ENCODE measurements at places on chromosomes 16 and 17. TPM values are rescaled to one million over a fixed set of nuclear protein-coding genes. Genes with fewer than 3 reads are reported as not detected.

DNA sequence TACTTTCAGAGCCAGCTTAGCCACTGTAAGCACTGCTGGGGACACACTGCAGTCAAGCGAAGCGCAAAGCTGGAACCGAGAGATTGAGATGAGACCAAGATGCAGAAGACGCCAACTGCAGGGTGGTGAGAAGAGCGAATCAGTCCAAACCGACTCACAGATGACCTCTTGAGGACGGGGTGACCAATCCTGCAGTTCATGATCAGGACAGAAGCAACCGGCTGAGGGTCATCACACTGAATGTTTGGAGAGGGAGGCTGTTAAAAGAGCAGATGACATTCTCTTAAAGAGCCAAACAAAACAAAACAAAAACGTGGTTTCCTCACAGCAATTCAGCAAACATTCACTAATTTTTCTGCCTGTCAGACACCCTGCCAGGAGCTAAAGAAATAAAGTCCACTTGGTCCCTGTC is 8.5 kb downstream of the HASPIN start:
- no peak for DNase-seq

- DNase-seq = peak; percentile 44
These were observed 25.4 kb downstream of the RTN4RL1 start for GRCh38 chr17:1999557-2000251.

DNA sequence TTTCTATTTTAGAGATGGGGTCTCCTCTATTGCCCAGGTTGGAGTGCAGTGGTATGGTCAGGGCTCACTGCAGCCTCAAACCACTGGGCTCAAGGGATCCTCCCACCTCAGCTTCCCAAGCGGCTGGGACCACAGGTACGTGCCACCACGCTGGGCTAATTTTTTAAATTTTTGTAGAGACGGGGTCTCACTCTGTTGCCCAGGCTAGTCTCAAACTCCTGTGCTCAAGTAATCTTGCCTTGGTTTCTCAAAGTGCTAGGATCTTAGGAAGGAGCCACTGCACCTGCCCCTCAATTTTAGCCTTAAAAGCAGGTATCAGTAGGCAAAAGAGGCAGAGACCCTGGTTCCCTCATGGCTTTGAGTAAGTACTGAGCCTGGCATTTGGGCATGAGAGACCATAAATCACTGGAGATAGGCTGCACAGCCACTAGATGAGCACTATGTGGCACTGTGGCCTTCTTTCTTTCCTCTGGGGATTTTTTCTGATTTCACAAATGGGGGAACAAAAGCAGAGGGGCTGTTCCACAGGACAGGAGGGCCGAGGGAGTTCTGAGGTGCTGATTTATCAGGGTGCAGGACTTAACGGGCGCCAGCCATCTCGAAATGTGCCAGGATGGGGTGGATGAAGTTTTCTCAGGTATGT is 82.2 kb downstream of the PLXDC1 start:
- no peak for DNase-seq

- no peak for DNase-seq
These were observed 5.9 kb upstream of the CORO6 start for GRCh38 chr17:29628644-29629043.

Gene CDRT15L2
- not detected for total RNA-seq

- no peak for DNase-seq
These were observed 15.5 kb upstream of the CDH15 start for GRCh38 chr16:89155851-89156739.

DNA sequence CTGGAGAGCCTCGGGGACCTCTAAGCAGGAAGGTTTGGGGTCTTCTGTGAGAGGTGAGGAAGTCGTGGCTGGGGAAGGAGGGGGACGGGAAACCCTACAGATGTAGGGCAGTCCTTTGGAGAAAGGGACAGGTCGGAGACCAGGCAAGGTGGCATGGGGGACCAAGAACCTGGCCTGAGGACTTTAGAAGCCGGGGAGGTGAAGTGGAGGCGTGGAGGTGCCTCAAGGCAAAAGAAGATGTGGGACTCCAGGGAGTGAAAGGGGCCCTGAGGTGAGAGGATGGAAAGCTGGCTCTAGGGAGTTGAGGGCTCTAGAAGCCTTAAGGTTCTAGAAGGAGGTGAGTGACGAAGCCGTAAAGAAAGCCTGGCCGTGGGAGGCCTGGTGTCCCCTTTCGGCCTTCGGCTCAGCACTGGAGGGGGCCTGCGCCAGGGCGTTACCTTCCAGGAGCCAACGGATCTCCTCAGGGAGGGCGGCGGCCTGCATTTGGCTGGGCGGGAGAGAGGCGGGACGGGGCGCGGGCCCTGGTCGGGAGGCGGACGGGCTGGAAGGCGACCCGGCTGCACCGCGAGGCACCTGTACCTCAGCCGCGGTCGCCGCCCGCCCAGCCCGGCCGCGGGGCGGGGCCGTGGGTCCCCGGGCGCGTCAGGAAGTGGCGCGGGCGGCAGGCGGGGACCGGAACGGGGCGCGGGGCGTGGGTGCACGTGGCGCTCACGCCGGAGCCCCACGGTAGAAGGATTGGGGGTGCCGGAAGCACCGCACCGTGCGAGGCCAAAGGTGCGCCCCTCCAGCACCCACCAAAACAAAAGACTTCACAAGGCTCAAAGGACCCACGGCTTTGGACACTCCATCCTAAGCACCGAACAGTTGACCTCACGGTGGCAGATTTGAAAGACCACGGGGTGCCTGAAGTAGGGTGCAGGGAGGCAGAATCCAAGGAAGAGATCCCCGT is at the start of gene SKAP1:
TSS of gene SKAP1 (minus strand) at position 577 of the 949 bp plus-strand sequence.
- no peak for DNase-seq

GRCh38 chr17:29068818-29069217 is 25.9 kb downstream of the PIPOX start:
- no peak for DNase-seq

GRCh38 chr16:11533588-11533987 is 53.1 kb downstream of the LITAF start:
- DNase-seq = no peak

DNA sequence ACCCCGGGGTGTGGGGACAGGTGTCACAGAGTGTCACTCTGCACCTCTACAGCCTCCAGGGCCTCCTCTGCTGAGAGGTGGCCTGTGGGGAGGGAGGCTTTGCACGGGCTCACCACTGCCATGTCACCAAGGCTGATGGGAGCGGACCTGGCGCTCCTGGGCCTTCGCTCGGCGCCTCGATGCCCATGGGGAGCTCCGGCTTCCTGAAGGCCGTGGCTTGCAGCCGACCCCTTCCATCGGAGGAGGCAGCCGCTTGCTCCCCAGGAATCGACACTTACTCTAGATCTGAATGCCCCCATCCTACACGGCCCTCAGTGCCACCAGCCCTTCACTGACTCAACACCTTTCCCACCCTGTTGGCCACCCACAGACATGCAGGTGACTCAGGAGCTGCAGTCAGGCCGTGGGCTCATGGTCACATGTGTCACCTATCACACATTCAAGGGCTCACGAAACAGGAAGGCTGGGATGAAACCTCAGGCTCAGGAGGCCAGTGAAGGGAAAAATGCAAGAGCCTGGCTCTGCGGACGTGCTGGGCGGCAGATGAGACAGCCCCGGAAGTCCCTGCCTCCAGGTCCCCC is 11.9 kb downstream of the LGALS3BP start:
- DNase-seq = no peak

DNA sequence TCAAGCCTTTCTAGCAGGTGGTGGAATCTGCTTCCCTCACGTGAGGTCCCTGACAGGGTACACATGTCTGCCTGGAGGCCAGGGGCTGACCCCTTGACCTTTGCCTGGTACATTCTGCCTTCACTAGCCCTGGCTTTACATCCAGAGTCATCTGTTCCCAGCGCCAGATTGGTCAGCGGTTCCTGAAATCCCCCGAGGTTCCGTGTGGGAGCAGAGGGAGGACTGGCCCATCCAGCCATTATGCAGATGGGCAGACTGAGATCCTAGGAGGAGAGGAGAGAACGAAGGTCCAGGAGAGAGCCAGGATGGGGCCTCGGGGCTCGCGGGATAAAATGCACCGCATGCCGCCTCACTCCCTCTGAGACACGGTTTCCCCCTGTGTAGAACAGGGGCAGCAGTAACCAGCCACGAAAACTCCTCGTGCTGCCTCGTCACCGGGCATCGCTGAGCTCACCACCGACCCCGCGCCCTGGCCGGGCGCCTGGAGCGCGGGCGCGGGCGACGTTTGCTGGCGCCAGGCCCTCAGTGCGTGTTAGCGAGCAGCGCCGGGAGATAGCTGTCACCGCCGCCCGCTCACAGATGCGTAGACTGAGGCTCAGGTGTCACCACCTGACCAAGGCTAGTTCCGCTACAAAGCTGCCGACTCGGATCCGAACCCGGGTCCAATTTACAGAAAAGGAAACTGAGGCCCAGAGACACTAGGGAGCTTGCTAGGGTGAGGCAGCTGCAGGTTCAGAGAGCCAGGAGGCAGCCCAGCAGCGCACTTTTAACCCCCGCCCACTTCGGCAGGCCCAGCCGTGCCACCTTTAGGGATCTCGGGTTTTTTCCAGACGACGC is 811 bp upstream of the MAP2K3 start:
- DNase-seq = peak; percentile 57

DNA sequence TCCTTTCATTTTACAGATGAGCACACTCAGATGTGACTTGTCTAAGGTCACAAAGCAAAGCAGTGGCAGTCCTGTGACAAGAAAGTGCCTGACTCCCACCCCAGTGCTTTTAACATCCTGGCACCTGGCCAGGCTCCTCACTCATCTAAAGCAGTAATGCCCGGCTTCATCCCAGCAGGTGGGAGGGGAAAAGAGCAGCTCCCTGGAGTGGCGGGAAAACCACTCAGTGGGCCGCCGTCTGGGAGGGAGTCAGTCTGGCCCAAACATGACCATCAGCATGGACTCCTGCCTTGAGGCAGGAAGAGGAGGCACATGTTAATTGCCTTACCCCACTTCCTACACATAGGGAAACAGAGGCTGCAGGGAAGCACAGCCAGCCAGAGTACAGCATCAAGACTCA is 2.6 kb downstream of the PCGF2 start:
- DNase-seq = no peak

Gene PRSS22
- total RNA-seq = not detected

GRCh38 chr16:1825864-1826690 is 548 bp downstream of the HAGH start:
- peak; percentile 62 for DNase-seq

- DNase-seq = no peak
These were observed 2.3 kb downstream of the TMC6 start for GRCh38 chr17:78125976-78126894.

DNA sequence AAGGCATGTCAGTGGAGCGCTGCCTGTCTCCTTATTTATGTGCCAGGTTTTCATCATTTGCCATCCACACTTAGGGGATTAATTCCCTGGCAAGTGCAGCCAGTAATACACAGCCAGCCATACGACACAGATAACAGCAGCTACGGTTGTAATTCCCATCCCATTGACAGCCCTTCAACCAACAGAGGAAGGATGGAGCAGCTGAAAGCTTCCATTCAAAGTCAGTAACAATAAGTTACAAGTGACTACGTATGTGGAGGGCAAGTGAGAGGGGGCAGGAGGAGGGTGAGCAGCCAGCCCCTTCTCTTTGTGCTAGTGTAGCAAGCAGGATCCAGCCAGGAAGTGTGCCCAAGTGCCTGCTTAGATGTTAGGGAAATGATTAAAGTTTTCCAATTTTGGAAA is 53.8 kb upstream of the LYRM9 start:
- DNase-seq = no peak

GRCh38 chr16:56998861-56999260 is 9.5 kb downstream of the NLRC5 start:
- no peak for DNase-seq

Gene SLC35G6
- not detected for total RNA-seq

GRCh38 chr17:78144147-78144719 is 2.0 kb upstream of the C17orf99 start:
- DNase-seq = peak; percentile 88

- DNase-seq = peak; percentile 72
These were observed 21.1 kb upstream of the SPATA32 start for GRCh38 chr17:45282683-45283644.

DNA sequence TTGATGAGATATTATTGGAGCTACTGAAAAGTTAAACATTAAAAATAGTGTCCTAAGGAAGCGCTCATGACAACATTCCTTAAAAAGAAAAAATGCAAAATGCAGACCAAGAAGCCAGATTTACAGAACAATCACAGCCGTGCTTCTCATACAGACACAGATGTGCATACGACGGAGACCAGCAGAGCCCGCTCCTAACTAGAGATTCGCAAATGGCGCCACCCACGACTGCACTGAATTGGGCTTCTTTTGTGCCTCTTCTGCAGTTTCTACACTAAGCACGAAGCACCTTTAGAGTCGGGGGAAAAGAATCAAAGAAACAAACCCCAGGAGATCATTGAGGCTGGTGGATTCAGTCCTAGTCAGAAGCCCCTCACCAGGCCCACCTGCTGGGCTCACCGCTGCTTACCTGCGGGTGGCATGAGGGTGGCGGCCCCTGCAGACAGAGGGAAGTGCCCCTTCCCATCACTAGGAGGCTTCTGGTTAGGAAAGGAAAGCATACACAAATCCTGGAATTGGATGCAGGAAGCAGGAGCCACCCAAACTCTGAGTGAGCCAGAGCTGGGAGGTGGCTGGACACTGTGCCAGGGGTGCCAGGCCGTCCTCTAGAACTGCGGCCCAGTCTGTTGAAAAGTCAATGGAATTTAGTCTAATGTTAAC is 64.9 kb upstream of the CHMP6 start:
- no peak for DNase-seq

- DNase-seq = no peak
These were observed 23.7 kb upstream of the XYLT2 start for GRCh38 chr17:50322271-50322670.

Gene KRTAP1-1
- total RNA-seq = not detected

DNA sequence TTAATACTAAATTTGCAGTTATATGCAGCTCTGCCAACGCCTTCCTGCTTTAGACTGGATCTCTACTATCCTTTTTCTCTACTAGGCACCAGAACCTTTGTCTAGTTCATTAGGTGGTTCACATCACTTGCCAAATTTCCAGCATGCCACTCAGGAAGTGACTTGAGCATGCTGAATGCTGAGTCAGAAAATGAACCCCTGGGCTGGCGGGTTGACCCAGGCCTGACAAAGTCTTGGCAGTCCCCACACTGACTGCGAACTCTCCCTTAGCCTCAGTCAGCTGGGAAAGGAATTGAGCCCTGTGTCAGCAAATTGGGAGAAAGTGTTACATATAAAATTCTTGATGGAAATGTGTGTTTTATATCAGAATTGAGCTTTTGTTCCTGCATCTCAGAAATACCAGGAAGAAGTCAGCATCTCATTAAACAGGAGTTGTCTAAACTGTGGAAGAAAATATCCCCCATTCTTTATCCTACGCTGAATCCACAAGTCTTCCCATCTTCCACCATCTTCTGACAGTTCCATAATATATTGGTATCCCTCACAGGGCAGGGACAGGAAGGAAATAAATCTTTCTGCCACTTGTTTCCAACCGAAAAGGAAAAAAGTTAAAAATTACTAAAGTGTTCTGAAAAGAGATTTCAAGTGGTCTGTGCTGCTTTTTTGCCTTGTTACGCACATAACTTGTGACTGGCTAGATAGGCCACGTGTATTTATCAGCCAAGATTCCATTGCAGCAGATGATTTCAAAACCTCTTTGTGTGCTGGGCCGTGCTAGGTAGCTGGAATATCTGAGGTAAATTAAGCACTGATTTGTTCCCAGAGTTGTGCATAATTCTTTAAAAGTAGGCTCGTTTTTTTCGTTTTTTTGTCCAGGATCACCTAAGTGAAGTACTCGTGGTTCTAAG is 16.7 kb upstream of the SLC12A3 start:
- DNase-seq = peak; percentile 54
